ENCODE measurements at places on chromosomes 5 and 9. TPM values are rescaled to one million over a fixed set of nuclear protein-coding genes. Genes with fewer than 3 reads are reported as not detected.

OR1Q1 gene
- 0.17 TPM for total RNA-seq

OBP2B gene
- 0.50 TPM for total RNA-seq

C5orf34 gene
- total RNA-seq = 5.2 TPM

RETREG1 gene
- 49.7 TPM for total RNA-seq

GABRB2 gene
- not detected for total RNA-seq

UGCG gene
- total RNA-seq = 51.2 TPM

FRMPD1 gene
- total RNA-seq = not detected

PTGDS gene
- 0.54 TPM for total RNA-seq

SPEF2 gene
- 3.5 TPM for total RNA-seq

LCN2 gene
- total RNA-seq = 62.1 TPM

OR13C4 gene
- not detected for total RNA-seq

POU5F2 gene
- total RNA-seq = 2.3 TPM

ATOX1 gene
- 90.6 TPM for total RNA-seq

NHP2 gene
- 152 TPM for total RNA-seq
